ENCODE measurements at places on chromosomes 12 and 14. TPM values are rescaled to one million over a fixed set of nuclear protein-coding genes. Genes with fewer than 3 reads are reported as not detected.

The P2RX2 gene
- total RNA-seq = not detected

The MAX gene
- total RNA-seq = 45.0 TPM

The DPY19L2 gene
- total RNA-seq = 1.6 TPM

The GPR84 gene
- not detected for total RNA-seq

The RPL10L gene
- total RNA-seq = not detected

The SERPINA12 gene
- total RNA-seq = not detected

The FOXM1 gene
- total RNA-seq = 26.2 TPM

The KRT74 gene
- not detected for total RNA-seq

The CRIP1 gene
- 4.4 TPM for total RNA-seq

The TESPA1 gene
- total RNA-seq = not detected

The AQP2 gene
- total RNA-seq = not detected

The FIGNL2 gene
- under 0.01 TPM for total RNA-seq

The DTX3 gene
- total RNA-seq = 0.78 TPM

The KLRK1 gene
- total RNA-seq = not detected

The LTB4R gene
- total RNA-seq = 2.2 TPM

The POTEG gene
- not detected for total RNA-seq

The TULP3 gene
- 36.7 TPM for total RNA-seq

The NYNRIN gene
- 4.8 TPM for total RNA-seq

The CLEC9A gene
- total RNA-seq = not detected

The OASL gene
- 0.73 TPM for total RNA-seq

The PMEL gene
- total RNA-seq = 0.78 TPM

The INSM2 gene
- not detected for total RNA-seq

The GDF3 gene
- not detected for total RNA-seq

The PKP2 gene
- not detected for total RNA-seq

The ACSM4 gene
- total RNA-seq = not detected

The MANSC4 gene
- not detected for total RNA-seq

The MAP1LC3B2 gene
- total RNA-seq = not detected

The CAPS2 gene
- 4.8 TPM for total RNA-seq

The ACACB gene
- 7.3 TPM for total RNA-seq

The KRT86 gene
- total RNA-seq = not detected

The GPR162 gene
- 0.73 TPM for total RNA-seq

The KRT7 gene
- total RNA-seq = 0.78 TPM

The POU6F1 gene
- 1.8 TPM for total RNA-seq

The ADAMTS20 gene
- total RNA-seq = not detected

The RNFT2 gene
- 1.1 TPM for total RNA-seq

The EVL gene
- 32.5 TPM for total RNA-seq

The ACOT4 gene
- total RNA-seq = 0.73 TPM

The GARIN6 gene
- total RNA-seq = not detected

The RAB5B gene
- total RNA-seq = 62.6 TPM

The DIO2 gene
- total RNA-seq = under 0.01 TPM

The MFAP5 gene
- total RNA-seq = 5.3 TPM

The TMEM263 gene
- 102 TPM for total RNA-seq

The TGM1 gene
- 1.1 TPM for total RNA-seq

The CLEC1B gene
- total RNA-seq = not detected

The TNFAIP2 gene
- total RNA-seq = 128 TPM

The ITPK1 gene
- total RNA-seq = 13.6 TPM

The RBM23 gene
- 50.0 TPM for total RNA-seq

The RNASE2 gene
- total RNA-seq = not detected

The CHMP4A gene
- total RNA-seq = 10.0 TPM

The TRIM9 gene
- 0.59 TPM for total RNA-seq

The RDH16 gene
- under 0.01 TPM for total RNA-seq

The PRPH gene
- total RNA-seq = not detected

Data from subcutaneous preadipocyte (primary cell).